ENCODE measurements at places on chromosomes 2 and 18. TPM values are rescaled to one million over a fixed set of nuclear protein-coding genes. Genes with fewer than 3 reads are reported as not detected.

The CPO gene
- total RNA-seq = not detected

The PTGR3 gene
- total RNA-seq = 14.3 TPM

The HOXD13 gene
- not detected for total RNA-seq

The VAMP5 gene
- 17.0 TPM for total RNA-seq

The GALNT13 gene
- total RNA-seq = not detected

The TRIP12 gene
- total RNA-seq = 151 TPM

The RBM44 gene
- total RNA-seq = 2.9 TPM

- no peak for DNase-seq
Observed at GRCh38 chr2:151186011-151186410, 75.7 kb downstream of the RBM43 start.

DNA sequence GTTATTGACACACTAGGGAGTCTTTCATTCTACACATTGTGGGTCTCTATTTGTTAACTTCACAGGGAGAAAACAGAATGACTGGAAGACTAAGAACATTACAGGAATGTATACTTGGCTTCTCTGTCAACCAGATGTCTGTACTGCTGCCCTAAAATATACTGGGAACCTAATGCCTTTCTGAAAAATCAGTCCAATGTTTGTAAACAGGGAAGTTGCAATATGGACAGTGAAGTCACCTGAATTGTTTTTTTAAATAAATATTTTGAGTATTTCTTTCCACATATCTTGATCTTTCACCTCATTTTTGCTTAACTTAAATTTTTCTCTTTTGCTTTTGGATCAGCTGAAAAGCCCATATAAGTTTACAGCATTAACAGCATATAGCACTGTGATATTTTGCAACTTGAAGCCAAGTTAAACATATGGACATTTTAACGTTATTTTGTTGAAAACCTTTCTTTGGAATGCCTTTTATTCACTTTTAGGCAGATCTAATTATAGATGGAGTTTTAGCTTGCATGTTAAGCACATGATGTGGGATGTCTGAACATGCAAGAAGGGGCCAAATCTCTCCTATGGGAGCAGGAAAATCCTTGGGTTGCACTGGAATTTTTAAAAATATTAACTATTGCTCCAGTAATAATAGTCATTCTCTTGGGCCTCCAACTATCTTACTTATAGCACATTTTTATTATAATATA lies 137.7 kb upstream of the TWIST2 start:
- DNase-seq = no peak

DNA sequence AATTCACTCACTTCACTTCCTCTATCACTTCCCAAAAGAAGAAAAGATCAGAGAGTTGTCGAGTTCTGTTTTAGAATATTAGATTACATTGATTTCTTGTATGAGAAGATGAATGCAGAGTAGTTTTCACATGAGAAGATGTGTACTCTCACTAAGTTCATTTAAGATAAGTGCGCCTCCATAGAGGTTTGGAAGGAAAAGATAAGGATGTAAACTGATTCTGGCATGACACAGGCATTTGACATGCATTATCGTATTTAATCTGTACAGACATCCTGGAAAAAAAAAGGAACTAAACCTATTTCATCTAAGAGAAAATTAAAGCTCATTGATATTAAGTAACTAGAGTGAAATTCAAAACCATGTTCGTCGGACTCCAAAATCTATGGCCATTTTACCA lies 152.2 kb upstream of the CRIM1 start:
- DNase-seq = no peak

DNA sequence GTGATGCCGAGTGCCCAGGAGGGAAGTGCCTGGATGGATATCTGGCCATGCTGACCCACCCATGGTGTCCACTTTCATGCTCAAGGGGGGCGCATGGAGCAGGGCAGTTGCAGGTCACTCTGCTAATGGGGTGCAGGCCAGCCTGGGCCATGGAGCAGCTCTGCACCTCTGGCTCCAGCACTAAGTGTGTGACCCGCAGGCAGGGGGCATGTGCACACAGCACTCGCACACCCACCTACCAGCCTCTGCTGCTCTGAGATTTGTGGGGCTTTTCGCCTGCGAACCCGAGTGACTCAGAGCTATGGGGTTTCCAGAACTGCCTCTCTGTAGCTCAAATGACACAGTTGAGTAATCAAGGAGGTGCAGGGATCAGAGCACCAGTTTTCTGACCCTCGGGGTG lies 66.2 kb downstream of the CYP26B1 start:
- no peak for DNase-seq

- DNase-seq = no peak
Observed at GRCh38 chr2:111117598-111118480, 2.9 kb upstream of the BCL2L11 start.

DNA sequence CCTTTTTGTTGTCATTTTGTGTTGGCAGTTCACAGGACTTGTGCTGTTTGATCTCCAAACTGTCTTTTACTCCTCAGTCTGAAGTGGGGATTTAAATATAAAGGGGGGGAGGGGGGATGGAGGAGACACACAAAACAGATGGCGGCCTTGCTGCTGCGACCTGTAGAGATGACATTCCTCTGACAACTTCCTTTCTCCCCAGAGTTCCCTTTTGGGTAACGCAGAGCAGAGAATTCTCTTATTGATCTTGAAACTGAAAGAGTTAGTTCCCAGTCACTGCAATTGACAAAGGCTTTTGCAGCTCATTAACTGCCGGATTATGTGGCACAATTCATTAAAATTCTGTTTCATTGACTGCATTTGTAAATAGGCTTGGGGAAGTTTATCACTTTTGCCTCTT lies 279.3 kb downstream of the TSN start:
- DNase-seq = no peak

DNA sequence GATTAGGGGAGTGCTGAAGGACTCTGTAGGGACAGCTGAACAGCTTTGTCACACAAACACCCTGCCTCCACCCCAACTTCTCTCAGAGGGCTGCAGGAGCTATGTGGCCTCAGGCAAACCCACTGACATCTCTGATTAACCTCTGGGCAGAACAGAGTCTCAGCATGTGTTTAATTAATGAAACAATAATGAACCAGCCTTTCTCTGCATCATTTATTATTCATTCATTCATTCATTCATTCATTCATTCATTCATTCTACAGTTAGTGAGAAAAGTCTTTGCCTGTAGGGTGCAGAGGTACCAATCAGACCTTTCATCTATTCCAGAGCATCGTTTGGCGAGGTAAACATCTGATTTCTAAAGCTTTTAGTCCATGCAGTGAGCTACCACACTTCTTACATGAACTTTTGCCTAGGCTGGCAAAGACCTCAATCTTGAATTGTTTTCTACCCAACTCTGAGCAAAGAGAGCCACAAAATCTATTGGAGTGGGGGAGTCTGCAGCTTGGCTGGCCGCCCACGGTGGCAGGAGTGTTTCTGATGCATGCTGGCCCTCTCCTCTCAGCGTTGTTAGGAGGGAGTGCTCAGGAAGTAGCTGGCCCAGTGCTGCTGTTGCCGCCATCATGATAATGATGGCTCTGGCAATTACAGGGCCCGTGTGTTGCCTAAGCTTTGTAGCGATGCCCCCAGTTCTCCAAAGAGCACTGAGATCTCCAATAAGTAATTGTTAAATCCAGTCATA lies 198.9 kb downstream of the SMAD7 start:
- no peak for DNase-seq

GRCh38 chr2:16073921-16074425 lies 133.6 kb downstream of the MYCN start:
- DNase-seq = no peak

GRCh38 chr2:222862106-222862908 lies 1.5 kb downstream of the ACSL3 start:
- DNase-seq = no peak

DNA sequence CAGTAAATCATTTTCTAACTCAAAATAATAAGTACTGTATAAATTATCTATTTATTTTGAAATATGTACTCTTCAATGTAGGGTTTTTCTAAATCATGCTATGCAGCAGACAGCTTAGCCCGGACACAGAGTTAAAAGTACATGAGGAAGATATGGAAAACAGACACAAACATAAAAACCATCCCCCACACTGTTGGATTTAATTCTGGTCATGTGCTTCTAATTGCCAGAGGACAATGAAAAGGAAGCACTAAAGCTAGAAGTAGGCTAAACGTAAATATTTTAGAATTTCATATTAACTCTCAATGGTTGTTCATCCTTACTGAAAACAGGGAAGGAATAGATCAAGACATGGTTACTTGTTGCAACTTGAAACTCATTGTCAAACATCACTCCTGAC lies 420.7 kb downstream of the ERBB4 start:
- no peak for DNase-seq

DNA sequence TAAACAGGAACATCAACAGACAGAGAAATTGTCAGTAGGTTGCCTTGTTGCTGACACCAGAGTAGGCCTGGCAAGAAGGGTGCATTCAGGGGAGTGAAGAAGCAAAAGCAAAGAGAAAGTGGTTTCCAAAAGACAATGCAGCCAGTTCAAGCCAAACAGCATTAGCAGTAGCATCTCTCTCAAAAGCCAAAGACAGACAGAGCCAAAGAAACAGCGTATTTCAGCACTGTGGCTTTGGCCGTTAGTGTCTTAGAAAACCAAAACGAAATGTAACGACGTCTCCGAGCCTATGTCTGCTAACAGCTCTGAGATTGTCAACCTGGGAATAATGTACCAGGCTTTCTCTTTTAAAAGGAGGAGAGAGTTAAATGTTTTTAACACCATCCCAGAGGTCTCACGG lies 178.6 kb downstream of the NRP2 start:
- no peak for DNase-seq

DNA sequence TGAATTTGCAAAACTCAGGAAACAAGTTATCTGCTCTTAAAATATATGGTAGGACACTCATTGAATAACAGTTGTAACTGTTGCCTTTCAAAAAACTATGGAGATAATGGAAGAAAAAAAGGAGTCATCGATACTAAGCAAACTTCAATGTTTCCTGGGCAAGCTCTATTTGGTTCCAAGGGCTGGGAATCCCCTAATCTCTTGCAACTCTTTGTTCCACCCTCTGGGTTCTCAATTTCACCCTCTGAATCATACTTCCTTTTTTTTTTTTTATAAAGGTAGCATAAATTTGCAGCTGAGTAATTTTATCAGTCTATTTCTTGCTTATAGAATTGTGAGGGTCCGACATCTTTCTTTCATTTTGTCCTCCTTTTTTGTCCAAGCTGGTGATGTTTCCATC lies 36.7 kb downstream of the SLC9A4 start:
- DNase-seq = no peak

- no peak for DNase-seq
Observed at GRCh38 chr2:19747310-19748072, 154.3 kb downstream of the TTC32 start.

GRCh38 chr2:65724336-65724735 lies 291.9 kb upstream of the SPRED2 start:
- no peak for DNase-seq

DNA sequence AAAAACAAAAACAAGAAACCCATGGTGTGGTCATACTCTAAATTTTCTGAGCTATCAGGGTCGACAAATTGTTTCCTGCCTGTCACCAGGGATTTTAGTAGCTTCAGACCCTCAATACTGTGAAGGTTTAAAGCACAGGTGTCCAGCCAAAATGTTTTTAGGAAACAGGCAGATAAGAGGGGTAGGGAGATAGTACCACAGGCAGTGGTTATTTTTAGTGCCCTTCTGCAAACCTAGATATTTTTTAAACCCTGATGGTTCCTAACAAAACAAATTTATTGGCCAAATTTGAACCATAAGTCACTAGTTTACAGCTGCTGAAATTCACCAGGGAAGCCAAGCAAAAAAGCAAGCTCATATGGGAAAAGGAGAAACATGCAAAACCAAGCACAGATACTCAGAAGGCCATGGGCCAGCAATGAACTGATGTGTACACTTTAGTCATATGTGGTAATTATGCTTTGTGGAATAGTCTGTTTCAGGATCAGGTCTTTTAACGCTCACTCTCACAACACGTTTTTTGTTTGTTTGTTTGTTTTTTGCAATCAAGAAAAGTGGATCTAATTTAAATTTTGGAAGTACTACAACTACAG lies 156.8 kb upstream of the STK17B start:
- DNase-seq = no peak

DNA sequence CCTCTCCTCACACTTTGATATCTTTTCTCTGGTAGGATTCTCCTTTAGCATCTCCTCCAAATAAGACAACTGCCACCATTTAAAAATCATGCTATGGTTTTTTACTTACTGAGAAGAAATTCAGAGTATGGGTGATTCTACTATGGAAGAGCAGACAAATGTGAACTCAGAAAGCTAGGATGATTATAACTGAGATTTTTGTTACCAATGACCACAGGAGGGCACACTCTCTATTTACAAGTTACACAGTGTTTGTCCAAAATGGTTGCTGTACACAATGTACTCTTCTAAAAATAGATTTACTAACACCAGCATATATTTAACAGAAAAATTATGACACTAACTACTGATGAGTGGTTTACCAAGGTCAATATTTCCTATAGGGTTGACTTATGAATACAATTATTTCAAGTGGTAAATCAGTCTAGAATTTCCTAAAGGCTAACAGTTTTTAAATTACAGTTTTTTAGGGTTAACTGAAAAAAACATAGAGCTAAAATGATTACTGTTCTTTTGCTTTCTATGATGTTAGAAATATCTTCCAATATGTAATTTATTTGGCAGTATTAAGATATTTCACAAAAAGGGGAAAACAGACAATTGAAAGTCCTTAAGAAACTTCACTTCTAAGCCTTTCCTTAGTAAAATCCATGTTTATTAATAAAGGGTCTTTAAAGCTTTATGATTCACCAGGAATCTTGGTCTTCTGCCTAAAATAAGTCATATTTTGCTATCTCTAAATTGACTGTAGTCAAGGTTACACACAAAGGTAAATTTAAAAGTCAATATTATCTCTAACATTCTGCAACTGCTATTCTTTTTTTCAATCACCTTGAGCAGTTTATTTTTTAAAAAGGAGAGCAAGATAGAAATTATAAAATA lies 57.2 kb downstream of the MAP4K3 start:
- no peak for DNase-seq

- no peak for DNase-seq
Observed at GRCh38 chr2:96330407-96330806, 5.2 kb upstream of the NCAPH start.

GRCh38 chr2:239609162-239609561 lies 208.3 kb upstream of the HDAC4 start:
- no peak for DNase-seq

DNA sequence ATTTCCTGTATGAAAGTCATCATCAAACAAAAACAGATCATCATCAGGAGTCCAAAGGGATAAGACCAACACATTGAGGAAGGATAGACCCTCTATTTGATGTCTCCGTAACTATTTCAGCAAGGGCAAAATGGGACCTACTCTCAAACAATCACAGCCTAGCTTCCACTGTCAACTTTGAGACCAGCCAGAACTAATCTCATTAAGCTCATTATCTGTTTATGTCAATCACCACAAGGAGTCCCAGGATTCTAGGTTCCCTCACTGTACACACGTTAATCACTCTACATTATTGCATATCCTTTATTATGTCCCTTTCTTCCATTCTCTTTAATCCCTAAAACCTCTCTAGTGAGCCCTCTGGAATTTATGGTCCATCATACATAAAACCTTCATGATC lies 370.3 kb upstream of the LINC00305 start:
- DNase-seq = no peak

GRCh38 chr2:147135376-147135775 lies 709.5 kb upstream of the ACVR2A start:
- no peak for DNase-seq
